ENCODE measurements at places on chromosomes 5 and 9.

DNA sequence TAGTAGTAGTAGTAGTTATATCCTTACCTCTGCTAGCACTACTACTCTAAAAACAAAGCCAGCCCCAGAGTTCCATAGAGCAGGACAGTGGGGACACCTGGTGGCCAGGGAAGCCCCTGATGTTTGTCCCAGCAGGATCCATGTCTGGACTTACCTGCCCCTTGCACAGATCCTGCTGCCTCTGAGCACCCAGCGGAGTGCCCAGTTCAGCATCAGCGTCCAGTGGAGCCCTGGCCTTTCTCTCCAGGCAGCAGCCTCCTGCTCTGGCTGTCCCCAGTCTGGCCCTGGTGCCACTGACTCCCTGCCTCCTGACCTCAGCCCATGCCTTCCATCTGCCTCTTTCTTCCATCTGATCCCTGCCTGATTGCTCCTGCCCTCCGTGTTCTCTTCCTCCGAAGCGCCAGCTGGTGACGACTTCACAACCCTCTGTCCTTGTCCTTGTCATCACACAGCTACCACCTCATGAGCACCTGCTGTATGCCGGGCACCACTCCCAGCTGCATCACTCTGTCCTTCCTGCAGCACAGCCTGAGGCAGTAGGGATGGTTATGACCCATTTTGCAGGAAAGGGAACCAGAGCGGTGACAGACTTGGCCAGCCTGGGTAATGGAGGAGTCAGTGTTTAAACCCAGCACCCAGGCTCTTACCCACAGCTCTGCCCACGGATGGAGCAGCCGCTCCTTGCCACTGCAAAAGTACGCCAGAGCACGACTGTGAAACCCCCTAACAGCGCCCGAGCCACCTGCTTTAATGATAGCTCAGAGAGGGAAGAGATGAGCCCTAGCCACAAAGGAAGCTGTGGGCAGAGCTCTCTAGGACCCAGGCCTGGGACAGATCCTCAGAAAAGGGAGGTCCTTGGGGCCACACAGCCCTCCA, 11.5 kb downstream of the SARDH start:
- DNase-seq = no peak

DNA sequence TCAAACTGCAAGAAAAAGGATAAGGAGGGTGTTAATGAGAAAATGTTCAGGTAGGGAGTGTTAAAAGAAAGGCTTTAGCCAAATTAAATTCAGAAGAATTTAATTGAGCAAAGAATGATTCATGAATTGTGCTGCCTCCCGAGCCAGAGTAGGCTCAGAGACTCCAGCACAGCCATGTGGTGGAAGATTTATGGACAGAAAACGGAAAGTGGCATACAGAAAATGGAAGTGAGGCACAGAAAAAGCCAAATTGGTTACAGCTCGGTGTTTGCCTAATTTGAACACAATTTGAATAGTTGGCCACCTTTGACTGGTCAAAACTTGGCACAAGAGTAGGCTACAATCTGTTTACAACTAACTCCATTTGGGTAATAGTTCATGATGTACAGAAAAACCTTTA, 9.6 kb upstream of the SLC30A5 start:
- DNase-seq = no peak

DNA sequence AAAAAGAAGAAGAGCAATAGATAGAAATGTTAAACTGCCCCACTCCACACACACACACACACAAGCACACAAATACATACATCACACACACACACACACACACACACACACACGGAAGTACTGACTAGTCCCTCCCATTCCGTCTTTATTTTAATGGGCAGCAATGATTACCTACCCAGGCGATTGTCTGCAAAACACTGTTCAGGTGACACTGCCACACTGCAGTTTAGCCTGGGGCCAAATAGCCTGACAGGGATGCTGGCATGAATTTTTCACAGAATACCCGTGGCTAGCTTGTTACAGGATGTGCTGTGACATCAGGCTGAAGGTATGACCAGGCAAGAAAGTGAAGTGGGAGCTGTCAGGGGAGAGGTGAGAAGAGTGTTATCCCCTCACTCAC, 86.9 kb downstream of the FRMD3 start:
- no peak for DNase-seq

DNA sequence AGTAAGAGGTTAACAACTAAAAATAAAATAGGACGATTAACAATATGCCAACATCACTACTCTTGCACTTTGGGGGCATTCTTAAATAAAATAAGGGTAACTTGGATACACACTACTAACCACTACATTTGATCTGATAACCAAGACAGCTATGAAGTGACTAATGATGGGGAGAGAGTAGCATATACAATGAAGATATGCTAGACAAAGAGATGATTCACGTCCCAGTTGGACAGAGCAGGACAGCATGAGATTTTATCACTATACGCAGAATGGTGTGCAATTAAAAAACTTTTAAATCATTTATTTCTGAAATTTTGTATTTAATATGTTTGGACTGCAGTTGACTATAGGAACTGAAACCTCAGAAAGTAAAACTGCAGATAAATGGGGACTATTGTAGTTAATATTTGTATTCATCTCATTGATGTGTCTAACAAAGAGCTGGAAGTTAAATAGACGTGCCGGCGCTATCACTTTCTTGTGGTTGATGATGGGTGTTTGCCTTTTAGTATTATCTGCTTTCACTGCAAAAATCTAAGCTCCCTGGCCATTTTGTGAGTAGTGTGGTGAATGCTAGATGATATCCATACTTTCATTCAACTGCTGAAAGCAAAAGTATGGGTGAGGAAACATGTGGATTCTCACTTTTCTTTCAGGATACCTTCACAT, 18.7 kb downstream of the GIN1 start:
- no peak for DNase-seq

GRCh38 chr9:131771646-131772045, 31.8 kb upstream of the RAPGEF1 start:
- DNase-seq = no peak

- no peak for DNase-seq
Measured at GRCh38 chr5:121497176-121497575, 354.5 kb upstream of the FTMT start.

DNA sequence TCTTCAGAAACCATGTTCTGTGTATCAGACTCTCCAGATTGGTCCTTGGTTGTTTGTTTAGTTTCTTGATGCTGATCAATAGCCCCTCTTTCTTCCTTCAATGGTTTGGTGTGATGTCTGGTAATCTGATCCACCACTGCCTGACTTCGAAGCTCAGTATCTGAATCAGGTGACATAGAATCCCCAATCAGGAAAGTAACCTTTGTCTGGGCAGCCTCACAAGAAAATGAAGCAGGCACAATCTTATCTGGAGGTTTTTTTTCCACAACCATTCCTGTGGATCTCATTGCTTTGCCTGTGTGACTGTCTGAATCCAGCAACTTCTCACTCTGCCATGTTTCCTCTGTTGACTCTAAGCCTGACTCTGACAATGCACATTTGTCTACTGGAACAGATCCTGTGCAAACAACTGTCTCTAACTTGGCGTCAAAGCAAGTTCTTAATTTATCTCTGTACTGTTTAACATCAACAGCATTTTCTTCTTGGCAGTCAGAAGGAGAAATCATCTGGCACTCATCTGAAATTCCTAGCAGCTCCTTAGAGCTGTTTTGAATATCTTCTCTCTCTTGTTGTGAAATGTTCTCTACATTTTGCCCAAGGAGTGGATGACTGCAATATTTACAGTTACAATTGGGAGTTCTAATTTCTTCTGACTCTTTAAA, 37.1 kb upstream of the RAPGEF6 start:
- DNase-seq = no peak

DNA sequence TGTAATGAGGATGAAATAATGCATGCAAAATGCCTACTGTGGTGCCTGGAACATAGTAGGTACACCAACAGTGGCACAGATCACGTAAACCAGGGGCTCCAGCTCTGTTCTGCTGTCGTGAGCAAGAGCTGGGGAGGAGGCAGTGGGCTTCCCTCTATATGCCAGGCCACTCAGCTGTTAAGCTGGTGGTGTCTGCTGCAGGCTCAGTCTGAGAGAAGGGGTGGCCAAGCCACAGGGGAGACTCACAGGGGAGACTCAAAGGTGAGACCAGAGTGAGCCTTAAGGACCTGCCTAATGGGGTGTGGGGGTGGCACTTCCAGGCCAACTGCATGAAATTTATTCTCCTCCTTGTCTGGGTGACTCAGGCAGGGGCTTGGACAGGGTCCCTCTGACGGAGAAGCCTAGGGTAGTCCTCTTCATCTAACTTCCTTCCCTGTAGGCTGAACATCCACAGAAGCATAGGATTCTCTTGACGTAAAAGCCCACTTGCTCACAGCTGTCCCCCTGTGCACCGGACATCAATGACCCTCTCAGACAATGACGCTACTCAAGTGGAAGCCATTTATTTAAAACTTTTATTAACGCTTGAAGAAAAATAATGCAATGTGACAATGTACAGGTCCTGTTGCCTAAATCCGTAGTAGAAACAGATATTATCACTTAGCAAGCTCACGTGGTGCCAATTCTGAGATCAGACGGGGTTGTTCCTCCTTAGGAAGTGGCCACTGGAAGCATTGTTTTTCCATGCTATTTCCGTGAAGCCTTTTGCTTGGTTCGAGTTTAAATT, 13.9 kb downstream of the STC2 start:
- DNase-seq = no peak

DNA sequence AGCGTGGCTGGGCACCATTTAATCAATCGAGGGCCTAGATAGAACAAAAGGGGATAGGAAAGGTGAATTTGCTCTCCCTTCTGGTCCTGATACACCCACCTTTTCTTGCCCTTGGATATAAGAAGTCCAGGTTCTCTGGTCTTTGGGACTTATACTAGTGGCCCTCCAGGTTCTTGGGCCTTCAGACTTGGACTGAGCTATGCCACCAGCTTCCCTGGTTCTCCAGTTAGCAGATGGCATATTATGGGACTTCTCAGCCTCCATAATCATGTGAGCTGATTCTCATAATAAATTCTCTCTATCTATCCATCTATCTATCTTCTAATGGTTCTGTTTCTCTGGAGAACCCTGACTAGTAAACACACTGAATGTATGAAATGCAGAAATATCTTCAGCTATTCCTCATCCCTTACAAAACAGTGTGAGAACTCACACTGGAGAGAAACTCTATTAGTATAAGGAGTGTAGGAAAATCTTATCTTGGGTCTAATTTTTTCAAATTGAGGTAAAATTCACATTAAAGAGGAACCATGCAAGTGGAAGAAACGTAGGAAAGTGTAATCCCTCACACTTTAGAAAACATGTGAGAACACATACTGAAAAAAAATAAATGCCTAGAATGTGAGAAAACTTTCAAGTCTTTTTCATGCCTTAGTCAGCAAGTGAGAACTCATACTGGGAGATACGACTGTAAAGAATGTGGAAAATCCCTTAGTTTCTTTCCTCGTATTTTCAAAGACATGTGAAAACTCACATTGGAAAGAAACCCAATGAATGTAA, 15.5 kb downstream of the PCDHB15 start:
- DNase-seq = no peak

DNA sequence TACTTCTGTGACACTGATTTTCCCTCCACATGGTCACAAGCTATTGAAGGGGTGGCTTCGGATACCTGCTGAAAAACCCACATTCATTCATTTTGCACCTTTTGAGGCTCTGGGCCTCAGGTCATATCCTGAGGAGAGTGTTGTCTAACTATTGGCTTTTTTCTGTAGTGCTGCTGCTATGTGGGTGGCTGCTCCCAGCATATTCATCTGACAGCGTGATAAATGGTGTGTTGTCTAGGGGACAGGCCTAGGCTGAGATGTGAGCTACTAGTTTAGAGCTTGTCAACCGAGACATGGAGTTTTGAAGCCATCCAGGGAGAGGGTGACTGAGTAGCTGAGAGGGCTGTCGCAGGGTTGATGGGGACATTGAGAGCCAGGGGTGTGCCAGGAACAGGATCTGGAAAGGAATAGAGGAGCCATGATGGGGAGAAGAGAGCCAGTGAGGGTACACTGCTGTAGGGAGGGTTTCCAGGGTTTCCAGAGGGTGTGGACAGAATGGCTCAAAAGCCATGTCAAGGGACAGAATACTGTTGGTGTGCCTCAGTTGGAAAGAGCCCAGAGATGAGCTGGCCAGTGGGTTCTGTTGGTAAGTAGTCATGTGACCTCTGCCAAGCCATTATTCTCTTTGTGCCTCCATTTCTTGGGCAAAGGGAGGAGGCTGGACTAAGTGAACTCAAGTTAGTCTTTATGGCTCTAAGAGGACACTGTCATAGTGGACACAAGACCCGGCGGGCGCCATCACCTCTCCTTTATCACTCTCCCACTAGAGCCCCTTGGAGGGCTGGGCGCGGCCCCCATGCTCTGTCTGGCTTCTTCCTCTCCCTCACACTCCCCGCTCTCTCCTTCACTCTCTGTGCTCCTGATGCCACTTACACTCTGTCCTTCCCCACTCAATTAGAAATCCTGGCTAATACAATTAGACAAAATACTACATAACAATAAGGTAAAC, 19.9 kb downstream of the ADCY2 start:
- no peak for DNase-seq

DNA sequence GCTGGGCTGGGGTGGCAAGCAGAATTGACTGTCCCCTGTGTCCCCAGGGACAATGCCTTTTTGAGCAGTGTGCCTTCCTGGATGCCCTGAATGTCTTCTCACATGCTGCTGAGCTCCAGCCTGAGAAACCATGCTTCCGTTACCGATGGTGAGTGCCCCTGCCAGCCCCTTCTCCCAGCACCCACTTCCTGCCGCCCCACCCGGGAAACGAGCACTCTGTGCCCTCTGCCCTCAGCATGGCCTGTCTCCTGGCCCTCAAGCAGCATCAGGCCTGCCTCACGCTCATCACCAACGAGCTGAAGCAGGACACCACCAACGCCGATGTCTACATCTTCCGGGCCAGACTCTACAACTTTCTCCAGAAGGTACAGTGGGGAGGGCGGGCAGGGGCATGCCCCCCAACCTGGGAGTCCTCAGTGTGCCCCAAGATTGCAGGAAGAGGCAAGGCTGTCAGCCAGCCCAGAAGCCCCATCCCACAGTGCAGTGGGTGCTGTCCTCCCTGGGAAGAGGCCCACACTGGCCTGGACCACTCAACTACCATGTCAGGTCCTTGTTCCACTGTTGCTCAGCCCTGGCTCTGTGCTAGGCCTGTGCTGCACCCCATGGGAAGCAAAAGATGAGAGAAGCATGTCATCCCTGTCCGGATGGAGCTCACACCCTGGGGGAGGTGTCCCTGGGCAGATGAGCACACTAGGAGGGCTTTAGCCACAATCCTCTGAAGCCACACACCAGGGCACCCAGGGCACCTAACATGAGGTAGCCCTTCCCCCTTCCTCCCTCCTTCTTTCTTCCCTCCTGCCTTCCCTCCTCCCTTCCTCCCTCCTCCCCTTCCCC, 4.4 kb downstream of the TTC16 start:
- no peak for DNase-seq

DNA sequence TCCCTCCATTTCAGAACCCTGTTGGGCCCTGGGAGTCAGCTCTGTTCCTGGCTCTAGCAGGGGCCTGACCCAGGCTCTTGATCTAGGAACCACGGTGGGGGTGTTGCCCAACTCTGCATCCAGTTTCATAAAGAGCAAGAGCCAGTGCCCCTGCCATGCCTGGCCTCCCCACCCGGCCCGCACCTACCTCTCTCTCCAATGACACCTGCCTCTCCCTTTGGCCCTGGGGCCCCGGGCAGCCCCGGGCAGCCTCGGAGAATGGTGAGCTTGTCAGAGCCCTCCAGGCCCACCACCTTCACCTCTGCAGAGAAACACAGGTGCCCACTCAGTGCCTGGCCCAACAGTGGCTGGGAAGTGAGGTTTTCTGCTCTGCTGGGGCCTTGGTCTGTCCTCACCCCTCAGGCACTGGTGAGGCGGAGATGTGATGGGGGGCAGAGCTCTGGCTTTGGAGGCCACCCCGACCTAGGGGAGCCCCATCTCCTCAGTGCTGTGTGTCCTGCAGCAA, 1.5 kb downstream of the FCN1 start:
- no peak for DNase-seq

All from stimulated activated CD8-positive, alpha-beta memory T cell treated with anti-CD3 and anti-CD28 coated beads, Interleukin-15, amount 100 ng/mL, for 4 hours (primary cell).